ENCODE measurements at places on chromosomes 7 and 10.

DNA sequence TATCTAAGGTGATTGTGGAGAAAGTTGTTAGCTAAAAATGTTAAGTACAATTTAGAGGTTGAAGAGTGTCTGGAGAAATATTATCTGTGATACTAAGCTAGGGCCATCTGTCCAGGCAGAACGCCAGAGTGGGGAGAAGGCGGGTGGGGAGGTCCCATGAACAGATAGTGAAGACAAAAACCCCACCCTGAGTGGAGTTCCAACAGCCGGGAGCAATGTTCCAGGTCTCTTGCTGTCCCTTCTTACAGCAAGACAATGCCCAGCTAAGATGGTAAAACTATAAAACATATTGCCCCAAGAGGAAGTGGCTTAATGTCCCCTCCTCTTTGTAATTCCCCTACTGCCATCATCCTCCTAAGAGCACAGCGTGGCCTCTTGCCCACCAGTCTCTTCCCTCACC lies 10.4 kb upstream of the IL15RA start:
- DNase-seq: no peak

DNA sequence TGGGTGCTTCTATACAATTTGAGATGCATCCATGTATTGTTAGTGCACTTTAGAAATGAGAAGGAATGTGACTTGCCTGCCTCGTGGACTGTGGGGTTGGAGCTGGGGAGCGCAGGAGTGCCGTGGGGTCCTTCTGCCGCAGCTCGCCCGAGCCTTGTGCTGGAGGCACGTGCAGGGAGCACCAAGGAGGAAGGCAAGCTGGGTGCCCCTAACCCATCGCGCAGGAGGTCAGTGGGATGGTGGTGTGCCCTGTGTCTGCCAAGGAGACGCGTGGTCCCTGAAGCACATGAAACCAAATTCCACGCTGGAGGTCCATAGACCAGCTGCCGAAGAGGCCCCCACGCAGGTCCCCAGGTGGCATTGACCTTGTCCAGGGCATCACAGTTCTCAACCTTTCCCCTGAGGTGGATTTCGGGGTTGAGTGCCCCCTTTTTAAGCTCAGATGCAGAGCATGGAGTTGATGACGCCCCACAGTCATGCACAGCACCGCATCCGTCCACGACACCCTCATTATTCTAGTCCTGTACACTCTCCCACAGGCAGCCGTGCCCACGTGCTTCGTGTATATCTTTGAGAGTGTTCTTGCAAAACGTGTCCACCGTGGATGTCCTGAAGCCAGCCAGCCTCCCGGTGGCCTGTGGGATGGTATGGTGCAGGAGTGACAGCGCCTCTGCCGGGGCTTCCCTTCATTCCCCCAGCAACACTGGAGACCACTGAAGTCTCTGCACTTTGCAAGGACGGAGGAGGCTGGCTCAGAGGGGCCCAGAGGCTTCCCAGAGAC lies 35.5 kb downstream of the FKBP6 start:
- DNase-seq: no peak

- DNase-seq: no peak
Observed at GRCh38 chr7:53237344-53237913, 202.0 kb downstream of the POM121L12 start.

GRCh38 chr7:45646996-45647825 lies 73.0 kb downstream of the ADCY1 start:
- DNase-seq: no peak

GRCh38 chr7:7529328-7529727 lies 6.3 kb downstream of the COL28A1 start:
- DNase-seq: no peak

DNA sequence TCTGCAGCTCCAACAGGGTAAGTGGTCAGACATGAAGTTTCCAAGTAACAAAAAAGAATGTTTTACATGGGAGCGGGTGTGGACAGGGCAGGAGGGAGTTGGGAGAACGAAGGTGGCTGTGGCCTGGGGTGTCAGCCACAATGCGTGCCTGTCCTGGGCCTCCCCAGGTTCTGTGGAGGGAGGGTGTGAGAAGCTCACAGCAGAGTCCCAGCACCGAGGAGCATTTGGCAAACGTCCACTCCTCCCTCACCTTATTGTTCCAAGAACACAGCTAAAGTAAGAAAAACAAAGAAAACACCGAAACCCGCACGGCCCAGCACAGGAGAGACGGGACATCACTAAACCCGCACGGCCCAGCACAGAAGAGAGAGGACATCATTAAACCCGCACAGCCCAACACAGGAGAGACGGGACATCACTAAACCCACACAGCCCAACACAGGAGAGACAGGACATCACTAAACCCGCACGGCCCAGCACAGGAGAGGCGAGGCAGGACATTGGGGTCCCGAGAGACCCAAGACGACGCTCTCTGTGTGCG lies 226.4 kb downstream of the MAD1L1 start:
- no peak for DNase-seq

DNA sequence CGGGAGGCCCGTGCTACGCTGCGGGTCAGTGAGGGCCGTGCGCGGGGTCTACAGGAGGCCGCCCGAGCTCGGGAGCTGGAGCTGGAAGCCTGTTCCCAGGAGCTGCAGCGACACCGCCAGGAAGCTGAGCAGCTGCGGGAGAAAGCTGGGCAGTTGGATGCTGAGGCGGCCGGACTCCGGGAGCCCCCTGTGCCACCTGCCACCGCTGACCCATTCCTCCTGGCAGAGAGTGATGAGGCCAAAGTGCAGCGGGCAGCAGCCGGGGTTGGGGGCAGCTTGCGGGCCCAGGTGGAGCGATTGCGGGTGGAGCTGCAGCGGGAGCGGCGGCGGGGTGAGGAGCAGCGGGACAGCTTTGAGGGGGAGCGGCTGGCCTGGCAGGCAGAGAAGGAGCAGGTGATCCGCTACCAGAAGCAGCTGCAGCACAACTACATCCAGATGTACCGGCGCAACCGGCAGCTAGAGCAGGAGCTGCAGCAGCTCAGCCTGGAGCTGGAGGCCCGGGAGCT lies 7.0 kb downstream of the LZTS2 start:
- no peak for DNase-seq

DNA sequence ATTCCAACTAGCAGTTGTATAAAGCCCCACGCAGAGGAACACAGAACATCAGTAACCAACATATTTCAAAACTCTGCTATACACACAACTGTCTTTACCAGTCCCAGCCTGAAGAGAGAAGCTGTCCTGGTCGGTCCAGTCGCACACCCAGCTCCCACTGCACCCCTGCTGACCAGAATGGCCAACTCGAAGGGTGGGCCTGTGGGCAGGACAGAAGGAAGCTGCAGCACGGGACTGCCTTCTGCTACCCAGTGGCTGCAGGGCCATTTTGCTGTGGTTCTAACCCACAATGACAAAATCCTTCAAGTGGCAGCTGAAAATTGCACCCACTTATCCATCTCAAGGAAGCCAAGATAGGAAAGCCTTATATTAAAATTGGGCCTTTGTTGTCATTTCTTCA lies 48.2 kb downstream of the GSDME start:
- DNase-seq: no peak

DNA sequence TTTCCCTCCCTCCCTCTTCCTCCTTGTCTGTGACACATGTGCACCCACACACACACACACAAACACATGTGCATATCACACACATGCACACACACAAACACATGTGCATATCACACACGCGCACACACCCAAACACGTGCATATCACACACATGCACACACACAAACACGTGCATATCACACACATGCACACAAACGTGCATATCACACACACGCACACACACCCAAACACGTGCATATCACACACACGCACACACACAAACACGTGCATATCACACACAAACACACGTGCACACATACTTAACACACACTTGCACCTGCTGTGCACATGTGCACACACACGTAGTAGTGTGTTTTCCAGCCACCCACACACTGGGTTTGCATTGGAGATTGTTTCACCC lies 29.4 kb upstream of the KNDC1 start:
- DNase-seq: no peak

GRCh38 chr10:75432176-75432575 lies 752 bp downstream of the LRMDA start:
- DNase-seq: no peak

- peak; percentile 37 for DNase-seq
Observed at GRCh38 chr10:201328-201771, 66.1 kb downstream of the ZMYND11 start.

DNA sequence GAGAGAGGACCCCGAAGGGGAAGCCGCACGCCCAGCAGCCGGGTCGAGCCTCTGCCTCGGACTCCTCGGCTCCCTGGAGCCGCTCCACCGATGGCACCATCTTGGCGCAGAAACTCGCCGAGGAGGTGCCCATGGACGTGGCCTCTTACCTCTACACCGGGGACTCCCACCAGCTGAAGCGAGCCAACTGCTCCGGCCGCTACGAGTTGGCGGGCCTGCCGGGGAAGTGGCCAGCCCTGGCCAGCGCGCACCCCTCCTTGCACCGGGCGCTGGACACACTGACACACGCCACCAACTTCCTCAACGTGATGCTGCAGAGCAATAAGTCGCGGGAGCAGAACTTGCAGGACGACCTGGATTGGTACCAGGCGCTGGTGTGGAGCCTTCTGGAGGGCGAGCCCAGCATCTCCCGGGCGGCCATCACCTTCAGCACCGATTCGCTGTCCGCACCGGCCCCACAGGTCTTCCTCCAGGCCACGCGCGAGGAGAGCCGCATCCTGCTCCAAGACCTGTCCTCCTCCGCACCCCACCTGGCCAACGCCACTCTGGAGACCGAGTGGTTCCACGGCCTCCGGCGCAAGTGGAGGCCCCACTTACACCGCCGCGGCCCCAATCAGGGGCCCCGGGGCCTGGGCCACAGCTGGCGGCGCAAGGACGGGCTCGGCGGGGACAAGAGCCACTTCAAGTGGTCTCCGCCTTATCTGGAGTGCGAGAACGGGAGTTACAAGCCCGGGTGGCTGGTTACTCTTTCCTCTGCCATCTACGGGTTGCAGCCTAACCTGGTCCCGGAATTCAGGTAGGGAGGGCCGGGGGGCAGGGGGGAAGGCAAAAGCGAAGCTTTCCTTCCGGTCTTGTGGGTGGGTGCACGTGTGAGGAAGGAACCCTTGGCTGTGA lies 973 bp downstream of the GPR158 start:
- peak; percentile 40 for DNase-seq

GRCh38 chr10:112434988-112435619 lies 11.6 kb downstream of the ZDHHC6 start:
- DNase-seq: peak; percentile 50

GRCh38 chr7:2544541-2545188 lies 10.7 kb downstream of the BRAT1 start:
- no peak for DNase-seq

GRCh38 chr10:104711302-104711721 lies 70.2 kb downstream of the SORCS3 start:
- peak; percentile 14 for DNase-seq

- peak; percentile 77 for DNase-seq
Observed at GRCh38 chr10:57992321-57993077, 275.2 kb downstream of the IPMK start.

Measured in amniotic epithelial cell (primary cell).